ENCODE measurements at places on chromosomes 5 and 9.
A peak's percentile ranks its signal among the peaks of the same experiment; 100 is the strongest.

DNA sequence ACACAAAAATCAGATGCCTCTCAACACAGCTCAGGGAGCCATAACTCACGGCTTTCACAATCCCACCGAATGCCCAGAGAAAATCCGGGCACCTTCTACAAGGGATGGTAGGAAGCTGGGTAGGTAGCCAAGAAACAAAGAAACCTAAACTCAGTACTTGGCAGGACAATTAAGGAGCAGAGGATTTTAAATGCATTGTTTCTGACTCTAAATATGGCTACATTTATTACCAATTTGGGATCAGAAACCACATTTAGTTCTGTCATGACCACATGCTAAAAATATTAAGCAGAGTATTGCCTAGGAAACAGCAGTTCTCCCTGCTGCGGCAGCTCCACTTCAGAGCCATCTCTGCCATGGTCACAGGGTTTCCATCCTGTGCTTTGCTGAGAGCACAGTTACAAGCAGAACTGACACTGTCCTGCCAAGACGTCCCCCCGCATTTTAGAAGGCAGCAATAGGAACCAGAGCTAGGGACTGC lies 57.5 kb downstream of the SIL1 start:
- no peak for DNase-seq

GRCh38 chr5:127700237-127700766 lies 2.9 kb upstream of the CCDC192 start:
- DNase-seq, result no peak

- no peak for DNase-seq
Measured at GRCh38 chr9:95912773-95913172, 37.3 kb downstream of the ERCC6L2 start.

- DNase-seq, result no peak
Measured at GRCh38 chr9:3880851-3881250, 355.1 kb upstream of the RFX3 start.

GRCh38 chr5:42668254-42668653 lies 88.4 kb upstream of the CCDC152 start:
- DNase-seq, result no peak

DNA sequence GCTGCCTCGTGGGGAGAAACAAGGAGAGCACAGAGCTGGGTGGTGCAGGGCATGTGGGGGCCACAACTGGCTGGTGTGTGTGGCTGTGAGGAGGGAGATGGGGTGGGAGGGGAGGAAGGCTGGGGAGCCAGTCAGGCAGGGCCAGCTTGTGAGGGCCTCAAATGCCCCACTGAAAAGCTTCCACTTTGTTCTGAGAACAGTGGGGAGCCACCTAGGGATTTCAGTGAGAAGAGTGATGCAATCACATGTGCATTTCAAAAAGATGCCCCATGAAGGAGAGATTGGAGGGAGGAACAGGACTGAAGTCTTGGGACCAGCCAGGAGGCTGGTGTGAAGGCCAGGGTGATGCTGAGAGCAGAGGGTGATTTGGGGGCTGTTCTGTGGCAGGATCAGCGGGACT lies 1.3 kb downstream of the OR13J1 start:
- no peak for DNase-seq

DNA sequence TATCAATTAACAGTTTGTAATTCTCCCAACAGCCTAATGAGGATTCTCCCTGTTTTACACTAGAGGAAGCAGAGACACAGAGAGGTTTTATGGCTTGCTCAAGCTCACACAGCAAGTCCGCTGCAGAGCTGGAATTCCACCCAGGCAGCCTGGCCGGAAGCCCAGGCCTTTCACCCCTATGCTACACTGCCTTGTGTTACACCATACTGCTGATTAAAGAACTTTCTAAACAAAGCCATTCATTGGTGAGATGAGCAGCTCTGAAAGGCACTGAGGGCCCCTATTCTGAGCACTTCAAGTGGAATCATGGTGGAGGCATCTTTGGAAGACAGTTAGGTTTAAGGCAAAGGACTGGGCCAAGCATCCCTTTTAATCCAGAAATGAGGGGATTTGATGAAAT lies 14.7 kb upstream of the LARP1 start:
- DNase-seq, result no peak

DNA sequence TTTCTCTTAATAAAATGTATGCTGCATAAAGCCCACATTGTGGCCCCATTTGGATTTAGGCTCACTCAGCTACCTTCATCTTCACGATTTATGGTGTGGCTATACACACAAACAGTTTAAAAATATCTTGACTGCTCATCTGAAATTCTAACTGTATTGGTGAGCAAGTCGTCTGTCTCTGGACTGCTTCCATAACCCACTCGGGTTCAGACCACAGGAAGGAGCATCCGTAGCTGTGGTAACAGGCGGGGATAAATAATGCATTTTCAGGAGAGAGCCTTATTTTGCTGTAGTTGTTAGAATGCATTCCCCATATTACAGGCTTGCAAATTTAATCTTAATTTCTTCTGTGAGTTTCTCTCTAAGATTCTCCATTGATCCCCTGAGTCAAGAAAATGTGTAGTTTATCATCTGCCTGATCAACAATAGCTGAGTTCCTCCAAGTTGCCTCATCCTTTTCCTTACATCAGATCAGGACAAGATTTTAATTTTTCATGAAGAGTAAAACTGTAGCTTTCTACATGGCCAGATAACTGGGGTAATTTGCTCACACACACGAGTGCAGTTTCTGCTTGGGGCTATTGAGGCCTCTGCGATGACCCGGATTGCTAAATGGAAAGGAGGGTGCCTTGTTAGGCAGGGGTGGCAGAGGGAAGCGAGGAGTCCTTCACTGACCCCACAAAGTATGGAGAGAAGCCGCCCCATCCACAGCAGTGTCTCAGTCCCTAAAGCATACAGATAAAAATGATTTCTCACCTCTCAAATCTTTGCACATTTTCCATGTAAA lies 133.9 kb downstream of the FSTL4 start:
- no peak for DNase-seq

DNA sequence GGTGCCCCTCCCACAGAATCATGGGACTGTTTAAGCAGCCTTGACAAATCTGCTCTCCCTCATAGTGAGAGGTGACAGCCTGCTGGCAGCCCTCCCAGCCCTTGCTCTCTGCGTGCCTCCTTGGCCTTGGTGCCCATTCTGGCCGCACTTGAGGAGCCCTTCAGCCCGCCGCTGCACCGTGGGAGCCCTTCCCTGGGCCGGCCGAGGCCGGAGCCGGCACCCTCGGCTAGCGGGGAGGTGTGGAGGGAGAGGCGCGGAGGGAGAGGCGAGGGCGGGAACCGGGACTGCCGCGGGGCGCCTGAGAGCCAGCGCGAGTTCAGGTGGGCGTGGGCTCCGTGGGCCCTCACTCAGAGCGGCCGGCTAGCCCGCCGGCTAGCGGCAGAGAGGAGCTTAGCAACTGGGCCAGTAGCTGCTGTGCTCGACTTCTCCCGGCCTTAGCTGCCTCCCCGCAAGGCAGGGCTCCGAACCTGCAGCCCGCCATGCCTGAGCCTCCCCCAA lies 125.9 kb upstream of the MYO10 start:
- no peak for DNase-seq

DNA sequence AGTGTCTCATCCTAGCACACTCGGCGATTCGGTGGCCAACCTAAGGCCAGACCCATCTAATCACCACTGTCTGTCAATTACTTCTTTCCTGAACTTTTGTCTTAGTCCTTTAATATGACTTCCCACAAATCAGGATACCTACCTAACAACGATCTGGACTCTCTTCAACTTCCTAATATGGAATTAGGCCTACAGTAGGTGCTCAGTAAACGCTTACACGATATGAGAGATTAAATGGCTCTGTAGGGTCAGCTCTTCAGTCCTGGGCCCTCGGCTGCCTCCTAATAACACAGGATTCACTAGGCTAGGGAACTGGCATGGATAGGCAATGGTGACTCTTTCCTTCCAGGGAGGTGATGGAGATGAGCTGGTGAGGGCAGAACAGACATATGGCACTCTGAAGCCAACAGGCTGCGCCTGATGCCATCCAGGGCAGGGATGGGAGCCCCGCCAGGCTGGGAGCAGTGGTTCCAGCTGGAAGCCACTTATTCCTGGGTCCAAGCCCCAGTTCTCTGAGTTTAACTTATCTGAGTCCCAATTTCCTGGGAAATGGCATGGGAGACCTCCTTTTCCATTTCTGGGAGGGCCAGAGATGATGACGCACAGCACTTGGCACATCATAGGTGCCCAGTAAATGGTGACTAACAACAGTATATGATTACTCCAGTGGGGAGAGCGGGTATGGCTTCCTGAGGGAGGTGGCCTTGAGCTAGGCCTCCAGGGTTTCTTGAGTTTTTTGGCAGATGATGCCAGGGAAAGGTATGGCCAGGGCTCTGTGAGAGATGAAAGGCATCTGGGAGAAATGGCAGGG lies 7.3 kb downstream of the PDGFRB start:
- DNase-seq, result no peak

GRCh38 chr9:99015890-99016289 lies 72.2 kb downstream of the COL15A1 start:
- DNase-seq, result no peak

- no peak for DNase-seq
Measured at GRCh38 chr5:181182651-181183050, 22.3 kb downstream of the TRIM7 start.

DNA sequence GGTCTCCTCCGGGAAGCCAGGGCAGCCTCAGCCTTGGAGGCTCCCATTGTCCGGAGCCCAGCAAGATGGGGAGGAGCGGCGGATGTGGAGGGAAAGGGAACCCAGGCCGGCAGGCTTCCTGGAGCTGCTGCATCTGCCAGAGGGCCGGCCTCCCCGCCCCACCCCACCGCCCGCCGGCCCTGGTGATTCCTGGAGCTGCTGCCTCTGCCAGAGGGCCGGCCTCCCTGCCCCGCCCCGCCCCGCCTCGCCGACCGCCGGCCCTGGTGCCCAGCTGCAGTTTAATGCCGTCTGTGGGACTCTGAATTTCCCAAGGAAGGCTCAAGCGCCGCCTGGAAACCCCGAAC lies 31.6 kb downstream of the EXD3 start:
- DNase-seq, result peak; percentile 60

GRCh38 chr5:149762958-149763630 lies 33.0 kb downstream of the PPARGC1B start:
- DNase-seq, result no peak

DNA sequence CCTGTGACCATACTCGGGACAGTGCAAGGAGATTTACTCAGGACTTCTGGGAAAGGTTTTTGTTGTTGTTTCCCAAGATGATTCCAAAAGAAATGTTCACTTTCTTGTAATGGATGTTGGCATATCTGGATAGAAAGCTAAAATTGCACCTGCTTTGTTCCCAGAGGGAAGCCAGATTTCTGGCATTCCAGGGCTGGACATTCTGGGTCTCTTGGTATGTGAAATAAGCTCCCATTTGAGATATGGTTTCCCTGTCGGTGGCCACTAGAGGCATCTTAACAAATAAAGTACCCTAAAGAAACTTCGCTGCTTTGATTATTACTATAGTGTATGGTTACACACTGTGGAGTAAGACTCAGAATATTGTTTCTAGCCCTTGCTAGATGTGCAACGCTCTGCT lies 737.3 kb downstream of the BRINP1 start:
- no peak for DNase-seq

DNA sequence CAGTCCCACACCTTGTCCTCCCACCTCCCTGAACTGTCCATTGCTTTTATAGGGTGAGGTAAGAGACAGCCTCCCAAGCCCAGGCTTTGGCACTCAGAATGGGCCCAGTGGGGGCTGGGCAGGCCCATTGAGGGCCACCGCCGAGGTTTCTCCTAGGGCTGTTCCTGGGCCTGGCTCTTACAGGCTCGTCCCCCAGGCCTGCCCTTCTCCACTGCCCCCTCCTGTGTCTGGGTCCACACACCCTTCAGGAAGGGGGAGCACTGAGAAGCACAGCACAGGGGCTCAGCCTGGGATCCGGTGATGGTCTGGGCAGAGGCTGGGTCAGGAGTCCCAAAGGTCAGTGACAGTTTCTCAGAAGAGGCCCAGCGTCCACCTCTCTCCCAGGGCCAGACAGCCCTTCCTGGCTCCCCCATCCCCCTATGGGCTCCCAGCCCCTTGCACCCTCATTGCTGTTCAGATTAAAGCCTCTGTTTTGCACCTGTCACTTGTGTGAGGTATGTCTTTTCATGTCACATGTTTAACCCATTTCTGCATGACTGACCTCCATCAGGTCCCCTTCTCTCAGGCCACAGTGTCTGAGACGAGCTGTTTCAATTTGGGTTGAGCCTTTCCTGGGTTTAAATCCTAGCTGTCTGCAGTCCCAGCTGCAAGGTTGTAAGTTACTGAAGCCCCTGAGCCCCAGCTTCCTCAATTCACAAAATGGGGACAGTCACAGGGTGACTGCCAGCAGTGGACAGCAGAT lies 29.4 kb downstream of the IER5L start:
- no peak for DNase-seq

DNA sequence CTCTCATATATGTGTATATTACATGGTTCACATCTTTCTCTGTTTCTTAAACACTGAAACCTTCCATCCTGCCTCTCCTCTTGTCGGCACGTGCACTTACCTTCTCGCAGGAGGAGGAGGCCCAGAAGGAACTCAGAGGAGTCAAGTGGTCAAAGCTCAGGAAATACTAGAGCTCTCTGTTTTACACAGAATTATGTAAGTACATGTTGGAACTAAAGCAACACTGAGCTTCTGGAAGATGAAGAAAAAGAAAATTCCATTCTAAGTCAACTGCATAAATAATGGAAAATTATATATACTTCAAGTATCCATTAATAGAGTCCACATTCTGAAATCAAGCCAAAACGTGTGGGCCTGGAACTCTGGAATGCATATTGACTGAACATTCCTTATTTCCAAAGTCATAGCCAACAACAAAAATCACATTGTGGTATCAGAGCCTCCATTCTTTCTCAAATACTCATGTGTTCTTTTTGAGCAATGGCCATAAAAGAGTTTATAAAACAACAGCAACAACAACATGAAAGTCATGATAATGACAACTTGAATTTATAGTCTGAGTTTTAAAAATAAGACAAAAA lies 121.5 kb upstream of the RAI14 start:
- no peak for DNase-seq

- no peak for DNase-seq
Measured at GRCh38 chr9:38619556-38620447, 594 bp downstream of the ANKRD18A start.

DNA sequence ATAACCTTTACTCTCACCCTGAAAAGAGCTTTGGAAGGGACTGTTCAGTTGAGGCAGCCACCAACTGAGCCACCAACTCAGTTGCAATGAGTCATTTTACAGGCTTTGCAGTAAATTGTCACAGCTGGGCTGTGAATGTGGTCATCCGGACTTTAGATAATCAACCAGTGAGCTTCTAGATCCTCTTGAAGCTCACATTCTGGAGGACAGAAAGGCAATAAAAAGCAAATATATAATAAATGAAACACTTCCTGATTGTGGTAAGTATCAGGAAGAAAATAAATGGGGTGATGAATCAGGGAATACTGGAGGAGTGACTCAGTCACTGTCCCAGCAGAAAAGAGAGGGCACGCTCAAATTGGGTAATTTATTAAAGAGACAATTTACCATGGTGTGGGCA lies 13.2 kb upstream of the C5orf58 start:
- DNase-seq, result peak; percentile 71

DNA sequence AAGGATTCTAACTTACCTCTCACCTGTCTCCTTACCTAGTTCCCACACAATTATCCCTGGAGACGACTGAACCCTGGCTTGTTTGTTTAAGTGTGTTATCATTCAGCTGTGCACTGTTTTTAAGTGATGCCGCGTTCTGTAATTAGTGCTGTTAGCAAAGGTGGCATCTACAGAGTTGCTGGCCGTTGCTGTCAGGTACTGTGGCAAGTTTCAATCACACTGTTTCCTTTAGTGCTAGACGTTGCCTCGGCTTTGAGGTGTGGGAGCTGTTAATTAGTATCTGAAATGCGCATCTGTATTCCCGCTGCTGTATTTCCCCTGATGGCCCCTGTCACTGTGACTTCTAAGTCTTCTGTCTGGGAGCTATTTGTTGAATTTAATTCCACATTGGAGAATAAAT lies 193.8 kb upstream of the GAS1 start:
- no peak for DNase-seq
